Testis (tissue), 5 donors: ENCODE measurements at places on chromosomes 1 and 21. TPM values are rescaled to one million over a fixed set of nuclear protein-coding genes. Genes with fewer than 3 reads are reported as not detected.

The NPL gene
- 21.6 TPM for total RNA-seq

The SLC25A34 gene
- total RNA-seq: 3.8 TPM

The GPA33 gene
- 0.63 TPM for total RNA-seq

GRCh38 chr1:200755456-200755855 lies 16.8 kb downstream of the CAMSAP2 start:
- DNase-seq: no peak

The HUNK gene
- 7.6 TPM for total RNA-seq
